ENCODE measurements at places on chromosomes 7 and 10.

DNA sequence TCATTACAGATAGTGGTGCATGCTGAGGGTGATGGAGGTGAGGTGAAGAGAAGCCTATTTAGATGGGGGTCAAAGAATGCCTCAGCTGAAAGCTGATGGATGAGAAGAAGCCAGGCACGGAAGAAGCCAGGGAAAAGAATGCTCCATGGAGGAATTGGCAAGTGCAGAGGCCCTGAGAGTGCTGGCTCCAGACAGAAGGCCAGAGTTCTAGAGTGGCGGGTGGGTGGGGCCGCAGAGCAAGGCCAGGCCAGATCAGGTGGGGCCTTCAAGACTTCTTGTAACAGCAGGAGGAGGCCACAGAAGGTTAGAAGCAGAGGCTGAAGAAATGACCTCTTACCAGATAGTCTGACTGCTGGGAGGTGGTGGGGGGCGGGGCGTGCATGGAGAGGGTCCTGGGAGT is 7.3 kb downstream of the EEPD1 start:
- no peak for DNase-seq

GRCh38 chr7:46071076-46071475 is 150.0 kb upstream of the IGFBP3 start:
- no peak for DNase-seq

DNA sequence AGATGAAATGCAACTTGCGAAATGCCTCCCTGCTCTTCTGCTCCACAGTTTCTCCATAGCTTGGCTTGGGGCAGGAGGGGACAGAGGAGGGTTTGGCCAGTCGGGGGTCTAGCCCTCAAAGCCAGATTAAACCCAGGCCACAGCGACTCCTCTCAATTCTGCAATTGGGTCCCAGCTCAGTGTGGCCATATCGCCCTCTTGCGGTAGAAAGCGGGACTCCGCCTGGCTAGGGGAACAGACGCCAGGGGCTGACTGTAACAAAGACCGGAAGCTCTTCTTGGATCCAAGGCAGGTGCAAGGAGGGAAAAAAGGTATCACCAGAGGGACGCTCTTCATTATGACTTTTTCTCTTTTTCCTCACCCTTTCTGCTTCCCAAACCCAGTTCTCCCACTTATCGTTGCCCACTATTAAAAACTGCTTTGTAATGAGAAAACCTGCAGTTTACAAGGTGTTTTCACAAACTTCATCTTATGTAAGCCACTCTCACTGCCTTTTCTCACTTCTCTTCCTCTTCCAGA is 36.6 kb upstream of the TNPO3 start:
- DNase-seq: peak; percentile 84

GRCh38 chr7:4519819-4520520 is 162.1 kb upstream of the FOXK1 start:
- no peak for DNase-seq

GRCh38 chr7:84949501-84949900 is 237.4 kb downstream of the SEMA3D start:
- no peak for DNase-seq

GRCh38 chr7:55078465-55079372 is 59.9 kb downstream of the EGFR start:
- no peak for DNase-seq

DNA sequence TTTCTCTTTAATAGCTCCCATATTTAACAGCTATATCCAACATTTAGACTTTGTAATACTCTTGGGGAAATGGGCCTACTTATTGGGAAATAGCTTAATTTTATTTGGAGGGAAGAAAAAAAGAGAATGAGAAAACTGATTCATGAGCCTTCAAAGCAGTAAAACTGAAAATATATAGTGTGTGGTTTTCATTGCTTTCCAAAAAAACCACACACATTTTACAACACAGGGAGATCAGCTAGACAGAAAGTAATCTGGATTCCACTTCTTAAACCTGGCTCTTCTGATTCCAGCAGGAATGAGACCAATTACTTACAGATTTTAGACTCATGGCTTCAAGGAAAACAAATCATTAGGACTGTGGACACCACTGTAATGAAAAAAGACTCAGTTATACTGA is 48.7 kb downstream of the CH25H start:
- no peak for DNase-seq

Data from CD4-positive, alpha-beta T cell treated with Interleukin-15 for 4 hours (primary cell).